Renal cortical epithelial cell (primary cell): ENCODE measurements at places on chromosomes 6 and 20. TPM values are rescaled to one million over a fixed set of nuclear protein-coding genes. Genes with fewer than 3 reads are reported as not detected.

- DNase-seq, result peak; percentile 74
Observed at GRCh38 chr6:87784051-87784450, 82.0 kb upstream of the AKIRIN2 start.

GRCh38 chr6:94050515-94050914 is 631.2 kb upstream of the EPHA7 start:
- no peak for DNase-seq

- DNase-seq, result peak; percentile 81
Observed at GRCh38 chr6:15331143-15331542, 85.3 kb downstream of the JARID2 start.

- peak; percentile 4 for DNase-seq
Observed at GRCh38 chr6:105402090-105402938, 568 bp downstream of the PREP start.

DNA sequence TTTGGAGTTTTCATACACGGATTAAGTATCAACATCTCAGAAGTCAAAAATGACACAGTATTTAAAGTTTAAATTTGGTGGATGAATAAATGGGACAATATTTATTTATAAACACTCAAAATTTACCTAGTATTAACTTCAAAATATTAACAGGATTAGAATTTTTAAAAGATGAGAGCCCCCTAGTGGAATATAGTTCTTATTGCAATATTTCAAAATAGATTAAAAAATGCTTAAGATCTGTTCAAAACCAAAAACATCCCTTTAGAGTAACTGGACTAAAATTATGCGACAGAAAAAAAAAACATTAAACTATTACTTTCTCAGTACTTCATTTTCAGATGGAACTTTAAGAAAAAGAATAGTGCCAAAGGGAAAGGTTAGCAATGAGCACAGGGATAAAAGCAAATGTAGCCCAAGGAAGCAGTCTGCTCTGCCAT is 56.6 kb downstream of the SNX14 start:
- peak; percentile 18 for DNase-seq

Gene FAM209B
- not detected in 2 replicates for total RNA-seq
